Stimulated activated CD4-positive, alpha-beta T cell treated with anti-CD3 and anti-CD28 coated beads, Interleukin-2, amount 100 ng/mL, for 48 hours (primary cell): ENCODE measurements at places on chromosomes 4 and X.

- no peak for DNase-seq
Measured at GRCh38 chrX:152918707-152919106, 20.8 kb downstream of the ZNF185 start.

DNA sequence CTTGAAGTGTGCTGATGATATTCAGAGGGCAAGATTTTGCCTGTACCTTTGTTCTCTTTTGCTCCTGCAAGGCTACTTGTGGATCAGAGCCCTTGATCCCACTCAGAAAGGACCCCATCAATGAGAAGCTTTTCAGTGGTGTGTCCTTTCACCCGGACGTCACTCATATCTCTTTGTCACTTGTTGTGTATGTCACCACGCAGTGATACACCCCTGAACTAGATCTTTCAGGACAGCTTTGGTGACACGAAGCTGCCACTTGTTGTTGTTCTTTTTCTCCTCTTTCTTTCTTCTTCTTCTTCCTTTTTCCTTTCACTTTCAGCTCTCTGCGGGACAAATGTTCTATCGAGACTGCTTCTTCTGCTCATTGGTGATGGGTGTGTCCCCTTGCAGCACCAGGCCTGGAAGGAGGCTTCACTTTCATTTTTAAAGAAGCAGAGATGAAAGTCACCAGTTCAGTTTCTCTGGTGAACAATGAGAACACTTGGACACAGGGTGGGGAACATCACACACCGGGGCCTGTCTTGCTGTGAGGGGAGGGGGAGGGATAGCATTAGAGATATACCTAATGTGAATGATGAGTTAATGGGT is 83.6 kb downstream of the NBDY start:
- no peak for DNase-seq

- no peak for DNase-seq
Measured at GRCh38 chr4:21778702-21779101, 169.9 kb downstream of the KCNIP4 start.

GRCh38 chr4:120680647-120681228 is 241.8 kb downstream of the PRDM5 start:
- DNase-seq: no peak

DNA sequence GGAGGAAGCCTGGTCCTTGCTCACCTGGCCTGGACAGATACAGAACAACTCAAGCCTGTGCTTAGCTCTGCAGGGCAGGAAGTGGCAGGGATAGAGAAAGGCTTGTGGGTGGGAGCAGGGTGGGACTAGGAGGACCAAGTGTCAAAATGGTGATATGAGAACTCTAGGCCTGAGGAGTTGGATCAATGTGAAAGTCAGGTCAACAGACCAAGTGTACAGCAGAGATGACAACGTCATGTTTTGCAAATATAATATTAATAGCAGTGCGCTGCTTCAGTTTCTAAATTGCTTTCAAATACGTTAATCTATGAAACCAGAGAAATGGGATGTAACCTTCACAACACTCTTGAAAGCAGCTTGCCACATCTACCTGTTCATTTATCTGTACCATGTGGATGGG is 114.2 kb upstream of the MAP3K15 start:
- no peak for DNase-seq

DNA sequence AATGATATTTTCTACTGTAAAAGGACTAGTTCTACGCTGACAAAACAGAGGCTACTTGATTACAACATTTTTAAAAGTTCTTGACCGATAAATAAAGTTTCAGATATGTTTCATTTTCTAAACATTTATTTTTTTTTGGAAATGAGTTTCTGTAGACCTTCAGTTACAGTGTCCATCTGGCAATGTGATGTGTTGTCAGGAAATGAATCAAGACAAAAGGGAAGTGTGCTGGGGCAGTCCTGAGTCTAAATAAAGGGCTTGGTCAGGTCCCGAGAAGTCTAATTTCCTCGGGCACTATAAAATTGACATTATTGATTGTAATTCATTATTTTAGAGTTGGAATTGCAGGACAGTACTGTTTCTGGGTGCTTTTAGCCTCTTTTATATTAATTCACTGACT is 57.0 kb upstream of the FTHL17 start:
- no peak for DNase-seq

DNA sequence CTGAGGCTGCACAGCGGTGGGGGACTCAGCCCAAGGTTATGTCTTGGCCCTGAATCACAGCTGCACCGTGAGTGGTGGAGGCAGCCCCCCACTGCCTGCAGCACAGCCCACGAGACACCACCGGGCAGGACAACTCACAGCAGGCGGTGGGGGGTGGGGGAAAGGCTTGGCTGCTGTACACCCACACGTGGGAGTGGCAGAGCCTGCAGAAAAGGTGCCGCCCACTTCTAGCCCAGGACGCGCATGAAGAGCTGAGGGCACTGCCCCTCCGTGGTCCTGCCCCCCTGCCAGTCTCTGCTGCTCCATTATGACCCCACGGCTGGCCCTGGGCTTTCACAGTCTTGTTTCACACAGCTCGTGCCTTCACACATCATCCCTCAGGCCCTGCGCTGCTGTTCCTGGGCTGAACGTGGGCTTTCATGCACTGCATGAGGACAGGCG is 40.8 kb downstream of the FGFRL1 start:
- no peak for DNase-seq

DNA sequence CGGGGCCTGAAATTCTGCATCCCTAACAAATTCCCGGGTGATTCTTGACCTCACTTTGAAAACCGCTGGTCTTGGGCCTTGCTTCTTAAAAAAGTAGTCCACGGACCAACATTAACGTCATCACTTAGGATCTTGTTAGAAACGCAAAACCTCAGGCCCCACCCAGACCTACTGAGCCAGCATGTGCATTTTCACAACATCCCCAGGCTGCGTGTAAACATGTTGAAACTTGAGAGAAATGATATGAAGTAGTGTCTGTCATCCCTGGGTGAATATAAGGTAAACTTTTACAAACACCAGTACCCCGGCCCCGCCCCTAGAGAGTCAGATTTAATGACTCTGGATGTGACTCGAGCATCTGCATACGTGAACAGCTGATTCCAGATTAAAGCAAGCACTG is 33.7 kb downstream of the SORBS2 start:
- DNase-seq: no peak

DNA sequence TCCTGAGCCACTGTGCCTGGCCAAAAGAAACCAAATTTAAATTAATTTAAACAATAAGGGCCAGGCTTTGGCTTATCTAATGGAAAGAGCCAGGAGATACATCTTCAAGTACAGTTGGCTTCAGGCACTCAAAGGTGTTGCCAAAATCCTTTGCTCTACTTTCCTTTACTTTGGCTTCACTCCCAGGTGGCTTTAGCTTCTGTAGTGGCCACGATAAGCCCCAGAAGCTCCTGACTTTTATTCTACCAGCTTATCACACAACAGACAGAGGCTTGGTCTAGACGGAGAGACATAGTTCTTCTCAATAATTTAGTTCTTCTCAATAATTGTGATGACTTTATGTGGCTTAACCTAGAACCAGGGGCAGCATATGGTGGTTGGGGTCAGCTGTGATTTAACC is 211.2 kb upstream of the LNX1 start:
- no peak for DNase-seq

- no peak for DNase-seq
Measured at GRCh38 chr4:153451911-153452657, 14.1 kb upstream of the TMEM131L start.

DNA sequence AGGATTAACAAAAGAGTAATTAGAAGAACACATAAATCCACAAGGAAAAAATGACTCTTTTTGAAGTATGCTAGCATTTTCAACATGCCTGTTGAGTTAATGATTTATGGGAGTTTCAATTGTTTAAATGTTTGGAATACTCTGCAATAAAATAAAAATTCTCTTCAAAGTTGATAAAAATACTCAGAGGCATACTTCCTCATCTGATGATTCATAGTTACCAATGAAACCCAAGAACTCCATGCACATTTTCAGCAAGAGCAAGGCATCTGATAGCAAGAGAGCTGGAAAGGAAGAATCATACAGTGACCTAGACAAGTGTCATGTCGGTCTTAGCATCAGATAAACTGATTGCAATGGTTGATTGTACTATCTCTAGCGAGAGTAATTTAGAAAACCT is 443.7 kb upstream of the ATOH1 start:
- no peak for DNase-seq

GRCh38 chr4:104719539-104720230 is 225.0 kb upstream of the CXXC4 start:
- no peak for DNase-seq
